CD4-positive, alpha-beta T cell (primary cell): ENCODE measurements at places on chromosomes 6 and 20.

- no peak overlapping the region for H3K27ac ChIP-seq
- no peak for DNase-seq
- no peak overlapping the region for H3K4me3 ChIP-seq
Measured at GRCh38 chr6:52503851-52504781, 72.7 kb downstream of the TRAM2 start.

GRCh38 chr6:141848029-141848890 lies 284.5 kb upstream of the GJE1 start:
- DNase-seq = no peak
- no peak overlapping the region for H3K27ac ChIP-seq
- no peaks in the 10 kb centered on the region for H3K4me1 ChIP-seq
- no peak overlapping the region for H3K4me3 ChIP-seq

DNA sequence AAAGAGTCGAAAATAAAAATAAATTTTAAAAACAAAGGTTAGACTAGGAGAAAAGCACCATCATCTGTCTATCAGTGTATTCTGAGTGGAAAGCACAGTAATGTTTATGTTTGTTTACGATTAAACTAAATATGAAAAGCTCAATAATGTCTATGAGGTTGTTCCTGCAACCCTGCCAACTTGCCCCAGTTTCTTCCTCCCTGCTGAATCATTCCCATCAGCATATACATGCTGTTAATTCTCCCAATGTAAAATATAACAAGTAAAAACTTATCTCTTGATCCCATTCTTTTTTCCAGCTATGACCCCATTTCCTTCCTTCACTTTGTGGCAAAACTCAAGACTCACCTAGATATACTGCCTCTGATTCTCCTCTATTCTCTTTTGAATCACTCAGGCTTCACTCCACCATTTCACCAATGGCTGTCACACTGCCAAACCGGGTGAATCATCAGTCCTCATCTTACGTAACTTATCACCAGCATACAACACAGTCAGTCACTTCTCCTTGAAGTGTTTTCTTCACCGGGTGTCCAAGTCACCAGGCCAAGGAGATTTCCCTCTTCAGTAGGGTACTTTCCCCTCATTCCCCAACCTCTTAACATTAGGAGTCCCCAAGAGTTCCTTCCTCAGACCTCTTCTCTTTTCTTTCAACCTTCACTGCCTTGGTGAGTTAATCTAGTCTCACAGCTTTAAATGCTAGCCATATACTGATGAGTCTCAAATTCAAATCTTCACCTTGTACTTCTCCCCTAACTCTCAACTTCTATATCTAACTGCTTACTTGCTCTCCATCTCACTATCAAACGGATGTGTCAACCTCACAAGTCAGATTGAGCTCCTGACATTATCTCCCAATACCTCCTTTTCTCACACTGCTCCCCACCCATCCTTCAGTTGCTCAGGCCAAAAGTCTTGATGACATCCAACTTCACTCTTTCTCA lies 6.2 kb downstream of the TMEM242 start:
- H3K4me1 ChIP-seq = peaks cover 3% of the 10 kb centered on the region
- no peak overlapping the region for H3K4me3 ChIP-seq
- no peaks in the 10 kb centered on the region for H3K27me3 ChIP-seq
- H3K27ac ChIP-seq = no peak overlapping the region
- peaks cover 51% of the 10 kb centered on the region for H3K36me3 ChIP-seq

DNA sequence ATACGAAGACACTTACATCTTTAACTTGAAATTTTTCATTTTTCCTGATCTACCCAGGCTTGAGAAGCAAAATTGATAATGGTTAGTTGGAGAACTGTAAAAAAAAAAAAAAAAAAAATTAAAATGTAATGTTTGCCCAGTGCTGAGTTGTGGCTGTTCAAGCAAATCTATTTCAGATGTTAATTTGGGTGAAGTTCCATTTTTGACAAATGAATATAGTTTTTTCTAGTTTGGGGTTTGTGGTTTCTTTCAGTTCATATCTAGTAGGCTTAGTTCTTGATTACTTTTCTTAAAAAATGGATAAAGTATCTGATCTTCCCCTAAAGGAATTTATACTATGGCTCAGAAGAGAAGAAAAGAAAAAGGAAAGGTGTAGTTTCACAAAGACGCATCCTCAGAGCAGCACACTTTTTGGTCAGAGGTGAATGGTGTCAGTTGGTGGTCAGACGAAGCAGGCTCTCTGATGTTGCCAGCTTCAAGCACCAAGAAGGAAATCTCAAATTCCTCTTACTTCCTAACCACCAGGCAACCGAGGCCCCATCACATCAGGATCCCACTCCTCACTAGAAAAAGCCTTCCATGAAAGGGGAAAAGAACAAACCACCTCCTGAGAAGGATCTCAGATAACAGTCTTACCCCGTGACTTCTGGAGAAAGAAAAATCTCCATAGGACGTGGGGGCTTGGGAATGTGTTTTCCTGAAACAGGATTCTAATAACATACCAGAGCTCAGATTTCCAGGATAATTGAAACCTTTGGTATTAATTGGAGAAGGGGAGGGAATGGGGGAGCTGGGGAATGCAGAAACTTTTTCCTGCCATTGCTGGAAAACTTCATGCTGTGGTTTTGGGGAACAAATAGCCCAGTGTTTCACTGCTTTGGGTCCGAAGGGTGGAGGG lies 396.2 kb downstream of the CD83 start:
- no peaks in the 10 kb centered on the region for H3K36me3 ChIP-seq
- H3K4me1 ChIP-seq = no peaks in the 10 kb centered on the region
- no peaks in the 10 kb centered on the region for H3K27me3 ChIP-seq
- no peak overlapping the region for H3K27ac ChIP-seq

DNA sequence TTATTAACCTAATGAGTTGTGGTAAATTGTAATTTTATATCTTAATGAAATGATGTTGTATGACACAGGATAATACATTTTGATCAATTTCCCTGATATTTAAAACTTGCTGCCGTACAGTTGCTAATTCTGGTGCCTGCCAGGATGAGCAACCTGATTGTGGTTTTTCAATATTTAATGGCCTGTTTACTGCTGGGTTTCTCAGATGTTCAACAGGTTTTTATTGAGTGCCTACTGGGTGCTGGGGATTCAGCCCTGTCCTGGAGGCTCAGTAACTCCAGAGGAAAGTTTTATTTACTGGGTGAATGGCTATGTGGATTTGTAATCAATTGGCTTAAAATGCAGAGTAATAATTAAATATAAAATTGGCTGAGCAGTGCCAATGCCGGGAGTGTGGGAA lies 8.0 kb downstream of the TOX2 start:
- H3K36me3 ChIP-seq = no peaks in the 10 kb centered on the region
- peaks cover 49% of the 10 kb centered on the region for H3K4me1 ChIP-seq
- no peak for DNase-seq
- H3K27ac ChIP-seq = no peak overlapping the region
- no peaks in the 10 kb centered on the region for H3K27me3 ChIP-seq

DNA sequence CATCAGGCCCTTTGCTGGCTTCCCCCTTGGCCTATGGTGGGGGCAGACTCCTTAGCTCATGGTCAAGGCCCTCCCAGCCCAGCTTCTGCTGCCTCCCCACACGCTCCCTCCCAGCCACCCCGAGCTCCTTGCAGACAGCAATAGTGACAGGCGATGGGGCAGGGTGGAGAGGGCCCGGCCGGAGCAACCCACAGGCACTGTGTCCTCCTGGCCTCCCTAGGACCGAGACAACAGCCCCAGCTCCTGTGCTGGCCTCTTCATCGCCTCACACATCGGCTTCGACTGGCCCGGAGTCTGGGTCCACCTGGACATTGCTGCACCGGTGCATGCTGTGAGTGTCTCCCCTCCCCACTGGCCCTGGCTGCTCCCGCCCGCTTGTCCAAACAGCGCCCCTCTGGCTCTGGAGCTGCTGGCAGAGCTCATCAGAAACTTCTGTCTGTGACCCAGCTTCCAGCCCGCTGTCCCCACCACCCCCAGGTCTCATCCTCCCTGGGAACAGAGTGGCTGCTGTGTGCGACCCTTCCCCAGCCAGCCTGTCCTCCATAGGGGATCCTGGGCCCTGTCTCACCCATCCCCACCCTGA lies 21.8 kb downstream of the NPEPL1 start:
- DNase-seq = peak; percentile 8
- no peaks in the 10 kb centered on the region for H3K4me1 ChIP-seq
- H3K36me3 ChIP-seq = peaks cover 3% of the 10 kb centered on the region
- no peak overlapping the region for H3K4me3 ChIP-seq

- H3K4me3 ChIP-seq = no peak overlapping the region
- peaks cover 56% of the 10 kb centered on the region for H3K36me3 ChIP-seq
- no peak overlapping the region for H3K27ac ChIP-seq
- no peak for DNase-seq
- no peaks in the 10 kb centered on the region for H3K27me3 ChIP-seq
- no peaks in the 10 kb centered on the region for H3K4me1 ChIP-seq
Measured at GRCh38 chr20:17637413-17637780, 44.6 kb downstream of the RRBP1 start.

- H3K27me3 ChIP-seq = no peaks in the 10 kb centered on the region
- no peak overlapping the region for H3K4me3 ChIP-seq
- no peak for DNase-seq
- no peaks in the 10 kb centered on the region for H3K36me3 ChIP-seq
Measured at GRCh38 chr6:142356201-142356883, 54.5 kb downstream of the ADGRG6 start.
